ENCODE measurements at places on chromosomes 16 and 17.

DNA sequence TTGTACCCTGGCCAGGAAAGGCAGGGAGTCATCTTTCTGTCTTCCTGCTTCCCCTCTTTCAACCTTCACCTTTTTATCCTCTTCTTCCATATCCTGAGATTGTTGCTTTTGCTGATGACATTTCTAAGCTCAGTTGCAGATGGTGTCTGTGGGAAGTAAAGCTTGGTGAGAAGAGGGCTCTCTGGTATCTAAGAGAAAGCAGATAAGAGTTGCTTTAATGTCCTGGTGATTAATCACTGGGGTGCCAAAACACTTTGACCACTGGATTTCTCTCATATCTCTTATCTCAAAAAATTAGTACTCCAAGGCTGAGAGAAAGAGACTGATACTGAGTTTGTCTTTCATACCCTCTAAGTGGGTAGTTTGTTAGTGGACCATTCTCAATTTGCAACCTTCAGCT lies 71.3 kb downstream of the NEUROD2 start:
- DNase-seq = no peak

GRCh38 chr17:7213895-7214299 lies 5.7 kb downstream of the DLG4 start:
- DNase-seq = no peak

DNA sequence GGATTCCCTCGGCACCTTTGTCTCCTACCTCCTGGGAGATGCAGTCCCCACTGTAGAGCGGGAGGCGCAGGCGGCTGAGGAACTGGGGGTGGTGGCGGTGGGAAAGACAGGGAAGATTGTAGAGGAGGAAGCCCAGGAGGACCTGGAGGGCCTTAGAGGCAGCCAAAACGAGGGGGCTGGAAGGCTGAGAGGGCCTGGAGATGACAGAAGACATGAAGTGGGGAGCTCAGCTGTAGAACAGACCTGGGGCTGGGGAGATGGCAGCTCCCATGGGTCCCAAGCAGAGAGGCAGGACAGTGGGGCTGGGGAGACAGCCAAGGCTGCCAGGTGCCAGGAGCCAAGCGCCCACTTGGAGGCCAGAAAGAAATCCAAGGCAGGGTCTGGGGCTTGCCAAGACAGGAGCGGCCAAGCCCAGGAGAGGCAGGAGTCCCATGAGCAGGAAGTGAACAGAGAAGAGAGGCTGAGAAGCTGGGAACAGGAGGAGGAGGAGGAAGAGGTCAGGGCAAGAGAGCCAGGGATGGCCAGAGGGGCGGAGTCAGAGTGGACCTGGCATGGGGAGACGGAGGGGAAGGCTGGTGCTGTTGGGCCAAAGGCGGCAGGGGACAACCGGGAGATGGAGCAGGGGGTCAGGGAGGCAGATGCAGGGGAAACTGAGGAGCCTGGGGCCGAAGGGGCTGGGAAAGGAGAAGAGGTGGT lies 803 bp downstream of the APOBR start:
- DNase-seq = peak; percentile 26

- DNase-seq = no peak
These were observed 1525.8 kb upstream of the GOT2 start for GRCh38 chr16:60259956-60260355.

DNA sequence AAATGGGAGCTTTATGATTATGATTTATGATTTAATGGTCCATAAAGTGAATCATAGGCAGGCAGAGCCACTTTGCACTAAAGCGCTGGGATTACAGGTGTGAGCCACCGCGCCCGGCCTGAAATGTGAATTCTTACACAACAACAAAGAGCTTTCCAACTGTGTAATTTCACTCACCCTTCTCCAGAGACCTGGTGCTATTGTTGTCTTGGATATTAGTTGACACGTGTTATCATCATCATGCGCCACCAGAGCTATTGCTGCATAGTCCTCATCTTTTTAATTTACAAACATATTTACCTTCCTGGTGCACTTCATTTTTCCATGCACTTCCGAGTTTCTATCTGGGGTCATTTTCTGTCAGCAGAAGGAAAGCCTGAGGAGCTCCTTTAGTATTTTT lies 4.8 kb upstream of the UTS2R start:
- no peak for DNase-seq

GRCh38 chr17:74877592-74878548 lies 5.1 kb upstream of the FDXR start:
- DNase-seq = no peak

GRCh38 chr16:49274591-49274990 lies 7.0 kb downstream of the CBLN1 start:
- DNase-seq = no peak

- DNase-seq = peak; percentile 78
These were observed 51.6 kb downstream of the NT5M start for GRCh38 chr17:17354560-17355349.

GRCh38 chr17:35189291-35189690 lies 4.9 kb downstream of the SLC35G3 start:
- no peak for DNase-seq

Measured in activated T-cell treated with anti-CD3 and anti-CD28 coated beads, Interleukin-2, amount 50 U/mL, for 1 hour (primary cell).